ENCODE measurements at places on chromosomes 5 and 9. TPM values are rescaled to one million over a fixed set of nuclear protein-coding genes. Genes with fewer than 3 reads are reported as not detected.

GRCh38 chr9:137128158-137128861 is 10.6 kb upstream of the GRIN1 start:
- no peak for ATAC-seq

DNA sequence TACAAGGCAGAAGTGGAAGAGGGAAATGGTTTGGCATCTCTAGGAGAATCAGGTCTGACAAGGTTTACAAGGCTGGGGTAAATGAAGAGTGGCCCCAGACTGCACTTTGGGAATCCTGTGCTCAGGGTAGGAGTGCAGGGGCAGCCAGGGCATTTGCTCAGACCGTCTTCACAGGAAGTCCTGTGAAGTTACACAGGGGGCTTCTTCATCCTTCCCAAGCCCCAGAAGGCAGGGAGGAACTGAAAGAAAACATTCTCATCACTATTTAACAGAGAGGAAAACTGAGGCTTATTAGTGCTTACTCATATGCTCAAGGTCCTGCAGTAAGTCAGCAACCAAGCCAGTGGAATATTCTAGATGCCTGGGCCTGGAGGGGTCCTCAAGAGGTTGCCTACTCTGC is 80.7 kb downstream of the NRG2 start:
- ATAC-seq, result no peak

DNA sequence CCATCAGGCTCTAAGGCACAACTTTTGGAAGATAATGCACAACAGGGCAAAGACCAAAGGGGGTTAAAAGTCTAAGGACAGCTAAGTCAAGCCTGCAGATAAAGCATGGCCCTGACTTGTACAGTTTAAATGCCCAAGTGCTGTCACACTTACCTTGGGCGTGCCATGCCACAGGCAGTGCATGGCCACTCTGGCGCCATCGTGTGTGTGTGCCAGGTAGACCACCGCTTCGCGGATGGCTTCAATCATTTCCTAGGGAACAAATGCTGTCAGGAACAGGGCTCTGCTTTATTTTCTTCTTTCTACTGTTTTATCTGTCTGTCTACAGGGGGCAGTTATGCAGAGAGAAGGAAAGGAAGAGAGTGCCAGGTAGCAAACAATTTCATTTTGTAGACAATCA is 19.3 kb downstream of the PUM3 start:
- no peak for ATAC-seq

GRCh38 chr9:130042885-130043653 is at the start of gene FNBP1:
FNBP1 (minus strand) TSS chr9:130043189; CDS start chr9:130042975, 214 bp downstream.
- ATAC-seq, result peak; percentile 65

DNA sequence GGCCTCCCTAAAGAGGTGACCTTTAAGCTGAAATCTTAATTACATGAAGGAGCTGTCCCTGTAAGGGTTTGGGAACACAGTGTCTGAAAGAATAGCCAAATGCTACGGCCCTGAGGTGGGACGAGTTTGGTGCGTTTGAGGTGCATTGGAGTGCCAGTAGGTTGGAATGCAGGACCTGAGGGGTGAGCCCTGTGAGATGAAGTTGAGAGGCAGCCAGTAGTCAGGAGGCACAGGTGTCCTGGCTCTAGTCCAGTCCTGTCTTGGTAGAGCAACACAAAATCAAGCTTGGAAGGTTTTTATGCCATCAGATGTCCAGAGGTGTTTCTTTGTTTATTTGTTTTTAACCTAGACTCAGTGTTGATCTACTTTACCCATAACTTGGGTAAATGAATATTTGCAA is 108.5 kb downstream of the ARHGAP26 start:
- no peak for ATAC-seq

DNA sequence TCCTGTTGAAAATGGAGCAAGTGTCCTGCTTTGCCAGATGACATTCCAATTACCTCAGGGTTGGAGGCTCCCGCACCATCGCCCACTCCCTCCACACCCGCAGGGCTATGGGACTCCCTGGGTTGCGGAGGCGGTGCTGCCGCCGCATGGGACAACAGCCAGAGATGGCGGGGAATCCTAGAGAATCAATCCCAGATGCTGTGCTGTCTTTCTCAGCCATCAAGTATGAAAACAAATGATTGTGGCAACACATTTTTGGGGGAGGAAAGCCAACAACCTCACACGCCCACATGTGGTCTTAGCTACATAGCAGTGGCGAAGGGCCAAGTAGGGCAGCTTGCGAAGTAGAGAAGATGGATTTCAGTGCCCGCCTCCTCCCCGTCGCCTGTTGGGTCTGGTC is 46.7 kb downstream of the IL31RA start:
- ATAC-seq, result peak; percentile 64

GRCh38 chr9:17970277-17970676 is 391.4 kb downstream of the SH3GL2 start:
- no peak for ATAC-seq

- no peak for ATAC-seq
These were observed 25.1 kb downstream of the ADAMTSL1 start for GRCh38 chr9:18499062-18499461.

DNA sequence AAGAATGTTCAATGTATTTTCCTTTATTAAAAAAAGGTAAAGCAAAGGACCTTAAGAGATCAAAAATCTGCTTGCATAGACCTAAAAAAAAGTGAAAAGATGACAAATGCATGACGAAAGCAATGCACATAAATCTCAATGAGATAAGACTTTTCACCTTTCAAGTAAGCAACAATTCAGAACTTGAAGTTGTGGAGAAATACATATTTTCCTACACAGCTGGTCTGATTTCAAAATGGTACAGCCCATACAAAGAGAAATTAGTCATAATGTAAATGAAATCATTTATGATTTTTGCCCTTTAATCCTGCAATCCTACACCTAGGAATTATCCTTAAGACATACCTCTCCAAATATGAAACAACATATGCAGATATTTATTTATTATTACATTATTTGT is 568.0 kb downstream of the ANXA1 start:
- no peak for ATAC-seq

DNA sequence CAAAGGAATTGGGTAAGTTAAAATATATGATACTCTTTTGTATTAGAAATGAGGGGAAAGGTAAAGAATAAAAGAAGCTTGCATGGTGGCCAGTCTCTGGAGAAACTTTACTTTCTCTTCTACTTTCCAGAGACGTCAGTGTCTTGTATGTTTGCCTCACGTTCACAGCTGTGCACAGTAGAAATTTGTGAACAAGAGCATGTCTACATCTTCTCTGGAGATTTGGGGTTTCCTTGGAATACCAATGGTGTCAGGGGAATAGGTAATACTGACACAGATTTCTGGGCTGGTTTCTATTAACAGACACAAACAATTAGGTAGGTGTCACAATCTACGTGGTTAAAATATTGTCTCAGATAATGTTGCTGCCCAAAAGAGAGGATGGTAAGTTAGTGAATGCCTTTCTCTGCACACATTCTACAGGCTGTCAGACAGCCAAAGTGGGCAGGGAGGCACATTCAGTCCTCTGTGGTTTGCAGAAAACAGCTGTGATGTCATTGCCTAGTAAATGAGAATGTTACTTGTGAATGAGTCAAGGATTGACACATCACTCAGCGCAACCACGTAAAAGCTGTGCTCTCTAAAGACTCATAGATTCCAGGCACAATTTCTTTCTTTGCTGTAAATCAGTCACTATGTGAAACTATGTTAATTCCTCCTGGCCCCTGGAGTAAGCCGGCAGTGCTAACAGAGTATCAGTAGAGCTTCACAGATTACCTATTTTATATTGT is 397.1 kb downstream of the MAN2A1 start:
- ATAC-seq, result peak; percentile 90

DNA sequence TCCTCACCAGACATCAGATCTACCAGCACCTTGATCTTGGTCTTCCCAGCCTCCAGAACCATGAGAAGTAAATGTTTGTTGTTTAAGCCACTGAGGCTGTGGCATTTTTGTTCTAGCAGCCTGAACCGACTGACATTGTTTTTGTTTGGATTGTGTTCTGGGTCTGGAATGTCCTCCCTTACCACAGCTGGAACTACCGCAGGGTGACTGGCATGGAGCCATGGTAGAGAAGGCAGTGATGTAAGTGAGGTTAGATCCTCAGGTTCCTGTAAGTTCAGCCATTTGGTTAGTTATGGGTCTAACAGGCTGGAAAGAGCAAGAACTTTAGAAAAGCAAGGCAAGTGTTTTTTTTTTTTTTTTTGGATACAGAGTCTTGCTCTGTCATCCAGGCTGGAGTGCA is 209.3 kb downstream of the DAB2IP start:
- no peak for ATAC-seq

DNA sequence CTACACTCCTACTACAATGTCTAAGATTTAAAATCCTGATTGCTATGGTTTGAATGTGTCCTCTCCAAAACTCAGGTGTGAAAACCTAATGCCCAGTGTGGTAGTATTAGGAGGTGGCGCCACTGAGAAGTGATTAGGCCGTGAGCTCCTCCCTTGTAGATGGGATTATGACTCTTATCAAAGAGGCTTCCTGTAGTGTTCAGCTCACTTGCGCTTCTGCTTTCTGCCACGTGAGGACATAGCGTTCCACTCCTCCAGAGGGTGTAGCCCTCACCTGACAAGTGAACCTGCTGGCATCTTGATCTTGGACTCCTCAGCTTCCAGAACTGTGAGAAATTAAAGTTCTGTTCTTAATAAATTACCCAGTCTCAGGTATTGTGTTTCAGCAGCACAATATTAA is 33.0 kb upstream of the WHRN start:
- ATAC-seq, result peak; percentile 78

- no peak for ATAC-seq
These were observed 193.8 kb upstream of the TRIM32 start for GRCh38 chr9:116493183-116493860.

- ATAC-seq, result no peak
These were observed 1.3 kb upstream of the TMEM210 start for GRCh38 chr9:137172901-137173795.

- no peak for ATAC-seq
These were observed 301.9 kb downstream of the FER start for GRCh38 chr5:109049565-109049964.

DNA sequence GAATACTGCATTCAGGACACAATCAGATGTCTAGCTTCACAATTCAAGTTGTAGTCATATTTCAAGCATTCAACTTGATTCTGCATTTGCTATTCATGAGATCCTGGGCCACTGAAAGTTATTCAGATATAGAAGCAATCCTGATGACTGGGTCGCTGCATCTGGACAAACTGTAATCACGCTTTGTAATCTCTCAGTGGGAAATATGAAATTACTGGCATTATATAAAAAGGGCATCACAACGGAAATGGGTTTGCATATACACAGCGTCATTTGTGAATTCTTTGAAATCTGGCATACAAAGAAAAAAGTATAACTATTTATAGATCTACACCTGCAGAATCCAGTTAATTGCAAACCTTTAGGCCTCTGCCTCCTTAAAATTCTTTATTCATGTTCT is 102.2 kb downstream of the PARP8 start:
- ATAC-seq, result no peak

GRCh38 chr9:38038307-38039089 is 30.5 kb downstream of the SHB start:
- no peak for ATAC-seq

GRCh38 chr5:53969176-53969730 is 341.1 kb downstream of the ARL15 start:
- ATAC-seq, result no peak

- ATAC-seq, result no peak
These were observed 9.8 kb downstream of the TMEM245 start for GRCh38 chr9:109109967-109110328.

- ATAC-seq, result no peak
These were observed 345.4 kb downstream of the FBXL17 start for GRCh38 chr5:108036482-108036881.

DNA sequence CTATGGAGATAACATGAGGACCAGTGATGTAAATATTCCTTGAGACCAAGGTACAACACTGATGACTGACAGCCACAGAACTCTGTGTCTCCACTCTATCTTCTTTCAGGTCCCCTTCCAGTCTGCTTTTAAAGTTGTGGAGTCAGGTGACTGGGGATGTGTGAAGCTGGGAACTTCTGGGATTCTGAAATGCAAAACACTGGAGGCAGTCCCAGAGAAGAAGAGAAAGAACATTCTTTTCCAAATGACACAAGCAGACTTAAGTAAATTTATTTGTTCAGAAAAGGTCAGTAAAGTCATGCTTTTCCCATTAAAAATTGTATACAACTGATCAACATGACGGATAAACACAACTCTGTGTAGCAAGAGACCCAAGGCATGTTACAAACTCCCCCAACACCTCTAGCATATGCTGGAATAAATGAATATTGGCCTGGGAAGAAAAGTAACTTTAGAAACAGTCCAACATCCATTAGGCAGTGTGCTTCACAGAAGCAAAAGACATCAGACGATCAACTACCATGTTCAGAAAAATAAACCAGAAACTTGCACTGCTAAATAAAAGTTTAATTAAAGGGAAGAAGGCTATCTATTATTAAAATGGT is 92.4 kb upstream of the IFNK start:
- no peak for ATAC-seq

- peak; percentile 44 for ATAC-seq
These were observed 34.6 kb upstream of the CCL21 start for GRCh38 chr9:34744295-34745221.

DNA sequence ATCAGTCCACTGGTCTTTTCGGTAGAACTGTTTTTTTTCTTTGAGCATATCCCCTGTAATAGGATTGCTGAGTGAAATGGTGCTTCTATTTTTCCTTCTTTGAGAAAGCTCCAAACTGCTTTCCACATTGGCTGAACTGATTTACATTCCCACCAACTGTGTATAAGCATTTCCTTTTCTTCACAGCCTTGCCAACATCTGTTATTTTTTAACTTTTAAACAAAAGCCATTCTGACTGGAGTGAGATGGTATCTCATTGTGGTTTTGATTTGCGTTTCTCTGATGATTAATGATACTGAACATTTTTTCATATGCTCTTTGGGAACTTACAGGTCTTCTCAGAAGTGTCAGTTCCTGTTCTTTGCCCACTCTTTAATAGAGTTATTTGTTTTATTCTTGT is 764.7 kb downstream of the MTRR start:
- no peak for ATAC-seq

GRCh38 chr5:85760519-85760918 is 857.2 kb upstream of the COX7C start:
- ATAC-seq, result no peak

DNA sequence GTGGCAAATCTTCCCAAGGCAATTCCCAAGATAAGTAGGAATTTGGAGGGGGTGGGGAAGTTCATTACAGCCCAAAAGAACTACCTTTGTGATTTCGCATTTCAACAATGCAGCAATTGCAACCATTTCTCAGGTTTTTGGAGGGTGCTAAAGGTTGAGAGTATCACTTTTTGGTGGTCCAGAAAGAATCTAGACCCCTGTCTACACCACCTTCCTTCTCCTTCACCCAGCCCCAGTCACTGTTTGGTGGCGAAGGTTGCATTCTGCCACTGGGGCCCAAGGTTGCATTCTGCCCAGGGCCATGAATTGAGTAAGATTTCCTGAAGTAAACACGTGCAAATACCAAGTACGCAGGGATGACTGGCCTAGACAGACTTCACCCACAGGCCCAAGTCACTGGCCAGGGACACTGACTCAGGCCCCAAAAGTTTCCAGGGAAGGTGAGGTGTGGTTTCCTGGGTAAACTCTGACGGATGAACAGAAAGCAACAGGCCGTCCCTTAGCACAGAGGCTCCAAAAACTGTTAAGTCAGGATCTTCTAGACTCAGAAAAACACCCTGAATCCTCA is 5.7 kb downstream of the PDE6A start:
- ATAC-seq, result peak; percentile 77

Gene AMBP
- total RNA-seq, result not detected

Gene IL33
- not detected for total RNA-seq

Gene RASEF
- total RNA-seq, result not detected

Gene GMCL2
- total RNA-seq, result not detected

Gene BHMT
- total RNA-seq, result not detected

Gene COL5A1
- total RNA-seq, result 0.50 TPM

Gene PPP2R2B
- total RNA-seq, result 1.0 TPM

Gene LCN9
- not detected for total RNA-seq

Gene FBP1
- total RNA-seq, result 0.50 TPM

Gene AQP3
- total RNA-seq, result 72.5 TPM

Gene ORM2
- total RNA-seq, result not detected

Gene TXNDC8
- total RNA-seq, result not detected

Gene OR1J2
- not detected for total RNA-seq

Measured in activated T-helper 17 cell treated with anti-CD3 and anti-CD28 coated beads, Interleukin-2, amount 50 U/mL, for 72 hours (primary cell).